ENCODE measurements at places on chromosomes 3 and 15.

DNA sequence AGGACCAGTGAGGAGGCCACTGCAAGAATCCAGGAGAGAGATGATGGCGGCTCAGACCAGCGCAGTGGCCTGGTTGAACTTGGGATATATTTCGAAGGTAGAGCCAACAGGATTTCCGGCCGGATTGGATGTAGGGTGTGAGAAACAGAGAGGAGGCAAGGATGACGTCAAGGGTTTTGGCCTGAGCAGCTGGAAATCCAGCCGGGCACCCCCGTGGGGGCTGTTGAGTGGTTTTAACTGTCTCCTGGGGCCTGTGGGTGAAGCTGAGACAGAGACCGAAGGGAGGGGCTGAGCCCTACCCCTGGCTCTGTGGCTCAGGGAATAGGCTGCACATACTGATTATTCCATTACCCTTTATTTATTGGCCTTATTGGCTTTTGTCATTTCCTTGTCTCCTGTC, 45.7 kb downstream of the EXOG start:
- DNase-seq: no peak

GRCh38 chr3:132661101-132661500, 972 bp downstream of the UBA5 start:
- DNase-seq: no peak

GRCh38 chr3:45571216-45571615, 23.3 kb upstream of the LIMD1 start:
- no peak for DNase-seq

- no peak for DNase-seq
These were observed 277.9 kb downstream of the MCTP2 start for GRCh38 chr15:94509259-94509658.

DNA sequence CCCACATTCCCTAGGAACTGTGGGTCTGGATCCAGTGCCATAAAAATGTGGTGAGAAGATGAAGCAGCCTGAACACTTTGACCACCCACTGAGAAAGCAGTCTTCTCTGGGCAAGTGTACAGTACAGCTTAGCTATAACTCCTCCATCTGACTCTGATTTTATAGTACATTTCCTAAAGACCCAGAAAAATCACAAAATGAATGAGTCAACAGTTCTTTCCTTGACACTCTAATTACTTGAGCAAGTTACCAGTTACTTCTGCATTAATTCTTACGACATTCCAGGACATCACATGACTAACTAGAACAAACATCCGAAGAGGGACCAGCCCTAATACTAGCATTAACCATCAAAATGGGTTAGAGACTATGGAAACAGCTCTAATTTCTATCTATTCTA, 148.1 kb upstream of the PEX5L start:
- no peak for DNase-seq

- DNase-seq: no peak
These were observed 30.6 kb downstream of the CTSH start for GRCh38 chr15:78914027-78914764.

DNA sequence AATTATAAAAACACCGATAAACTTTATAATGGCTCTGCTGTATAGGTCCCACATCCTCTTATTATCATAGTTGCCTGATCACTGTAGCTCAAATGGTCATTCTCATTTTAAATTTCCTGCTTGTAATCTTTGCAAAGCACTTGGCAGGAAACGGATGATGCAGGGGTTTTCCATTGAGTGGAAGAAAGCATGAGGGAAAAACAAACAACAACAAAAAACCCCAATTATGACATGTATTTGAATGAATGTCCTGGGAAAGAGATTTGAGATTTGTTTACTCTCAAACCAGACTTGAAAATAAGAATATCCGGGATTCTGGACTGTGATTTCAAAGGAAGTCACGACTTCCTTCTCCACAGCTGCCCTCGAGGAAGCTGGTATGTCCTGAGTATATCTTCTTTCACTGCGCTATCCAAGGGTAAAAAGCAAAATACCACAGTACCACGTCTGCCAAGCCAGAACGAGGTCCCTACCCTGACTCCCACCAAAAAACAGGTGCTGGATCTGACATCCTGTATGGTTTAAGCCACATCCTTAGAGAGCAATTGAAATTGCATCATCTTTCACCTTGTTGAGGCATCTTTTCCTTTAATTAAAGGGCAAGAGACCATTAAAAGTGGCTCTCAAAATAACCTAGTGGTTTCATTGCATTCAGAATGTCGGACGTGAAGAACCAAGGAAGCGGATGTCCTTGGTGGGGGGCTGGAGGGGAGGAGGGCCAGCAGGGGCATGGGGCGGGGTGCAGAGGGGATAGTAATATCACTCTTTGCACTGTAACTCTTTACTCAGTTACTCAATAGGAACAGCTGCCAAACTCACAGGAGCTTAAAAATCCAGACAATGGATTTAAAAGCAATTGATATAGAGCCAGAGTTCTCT, 13.5 kb upstream of the TIPIN start:
- DNase-seq: no peak

DNA sequence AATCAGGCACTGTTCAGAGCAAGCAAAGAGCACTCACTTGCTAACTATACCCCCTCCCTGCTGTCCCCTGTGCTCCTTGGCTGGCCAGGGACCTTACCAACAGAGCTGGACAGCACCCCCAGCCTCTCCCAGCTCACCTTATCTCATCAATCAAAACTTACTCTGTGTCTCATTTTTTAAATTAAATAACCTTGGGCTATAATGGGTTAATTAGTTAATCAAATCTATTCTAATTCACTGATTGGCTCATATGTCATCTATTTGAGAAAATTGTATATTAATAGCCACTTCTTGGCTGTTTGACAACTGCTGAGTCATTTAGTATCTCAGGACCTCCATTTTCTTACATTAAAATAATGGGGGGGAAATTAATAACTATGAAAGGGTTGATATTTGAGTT, 22.9 kb downstream of the IL5RA start:
- no peak for DNase-seq

DNA sequence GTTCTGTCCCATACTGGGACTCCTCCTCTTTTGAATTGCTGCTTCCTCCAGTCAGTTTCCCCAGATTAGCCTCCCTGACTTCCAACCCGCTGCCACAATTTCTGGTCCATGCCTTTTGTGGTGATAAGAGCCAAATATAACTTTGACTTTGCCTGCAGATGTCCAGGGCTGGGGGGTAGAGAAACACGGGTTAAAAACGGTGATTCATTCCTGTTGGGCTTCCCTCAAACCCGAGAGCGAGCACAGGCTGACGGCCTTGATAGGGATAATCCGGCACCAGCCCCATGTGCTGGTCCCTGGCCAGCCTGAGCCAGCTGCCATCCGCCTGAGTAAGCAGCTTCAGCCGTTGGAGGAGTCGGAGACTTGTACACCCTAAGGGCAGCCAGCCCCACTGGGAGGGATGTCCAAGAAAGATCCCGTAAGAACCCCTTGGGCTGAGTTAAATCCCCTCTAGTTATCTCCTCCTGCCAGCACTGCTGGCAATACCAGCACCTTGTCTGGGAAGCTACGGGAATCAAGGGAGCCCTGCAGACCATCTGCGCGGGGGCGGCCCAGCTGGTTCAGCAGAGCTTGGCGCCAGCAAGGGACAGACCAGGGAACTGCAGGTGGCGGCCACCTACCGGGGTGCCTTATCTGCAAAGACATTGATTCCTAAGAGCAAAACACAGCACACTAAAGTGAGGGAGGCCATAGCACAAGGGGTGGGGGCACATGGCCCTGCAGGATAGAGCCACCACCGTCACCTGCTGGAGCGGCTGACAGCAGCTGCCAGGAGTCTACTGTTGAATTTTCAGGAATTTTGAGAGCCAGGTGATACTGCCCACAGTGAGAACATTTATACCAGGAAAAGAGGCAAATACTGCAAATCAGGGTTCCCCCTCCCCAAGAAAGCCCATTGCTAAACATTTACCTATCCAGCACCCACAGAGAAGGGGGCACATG, 18.1 kb downstream of the CSPG4 start:
- DNase-seq: no peak

DNA sequence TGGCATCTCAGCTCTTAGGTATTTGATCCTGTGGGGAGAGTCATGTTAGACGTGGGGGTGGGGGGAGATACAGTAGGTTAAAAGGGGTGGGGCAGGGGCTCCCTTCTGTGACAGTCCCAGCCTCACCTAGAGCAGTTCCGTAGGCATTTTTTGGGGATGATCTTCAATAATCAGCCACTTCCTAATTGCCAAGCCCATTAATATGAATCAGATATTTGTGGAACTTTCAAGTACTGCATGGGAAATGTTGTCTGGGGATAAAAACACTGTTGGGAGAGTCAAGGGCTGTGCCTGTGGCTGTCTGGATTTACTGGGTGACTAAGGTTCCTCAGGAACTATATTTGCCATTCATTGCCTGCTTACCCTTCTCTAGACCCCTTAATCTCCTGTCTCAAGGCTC, 9.5 kb downstream of the C3orf52 start:
- DNase-seq: no peak

GRCh38 chr3:42600958-42601675, 631 bp downstream of the NKTR start:
- peak; percentile 55 for DNase-seq

DNA sequence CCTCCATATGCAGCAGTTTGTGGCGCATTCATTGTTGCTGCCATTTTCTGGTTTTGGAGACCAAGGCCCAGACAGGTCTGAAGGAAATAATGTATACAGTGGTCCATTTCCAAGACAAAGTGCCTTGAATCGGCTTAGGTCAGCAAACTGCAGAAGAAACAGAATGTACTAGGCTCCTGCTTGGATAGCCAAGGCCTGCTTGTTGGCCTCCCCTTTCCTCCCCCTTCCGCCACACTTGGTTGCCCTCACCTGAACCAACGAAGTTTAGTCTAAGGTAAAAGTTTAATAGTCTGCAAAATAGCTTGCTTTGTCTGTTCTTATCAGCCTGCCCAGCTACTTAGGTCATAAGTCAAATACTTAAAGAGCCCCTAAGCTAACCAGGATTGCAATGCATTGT, 12.0 kb upstream of the RTP3 start:
- no peak for DNase-seq

DNA sequence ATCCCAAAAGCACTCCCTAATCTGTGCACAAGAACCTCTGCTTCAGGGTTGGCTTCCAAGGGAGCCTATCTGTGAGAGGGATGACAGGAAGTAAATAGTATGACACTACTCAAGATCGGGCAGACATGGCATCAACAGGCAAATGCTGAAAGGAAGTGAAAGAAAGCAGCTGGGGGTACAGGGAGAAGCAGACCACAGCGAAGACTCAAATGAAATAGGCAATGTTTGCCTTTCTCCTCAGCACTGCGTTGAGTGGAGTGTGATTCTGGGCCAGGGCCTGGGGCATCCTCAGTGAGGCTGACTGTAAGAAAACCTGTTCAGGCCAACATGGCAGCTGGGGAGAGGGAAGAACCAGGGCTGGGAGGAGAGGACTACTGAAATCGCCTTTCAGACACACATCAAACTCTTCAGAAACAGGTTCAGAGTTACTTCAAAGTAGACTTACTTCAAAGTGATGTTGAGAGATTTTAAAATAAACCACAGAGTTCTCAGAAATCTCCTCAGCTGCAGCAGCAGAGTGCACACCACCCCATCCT, 96.6 kb downstream of the SLC9A9 start:
- no peak for DNase-seq

DNA sequence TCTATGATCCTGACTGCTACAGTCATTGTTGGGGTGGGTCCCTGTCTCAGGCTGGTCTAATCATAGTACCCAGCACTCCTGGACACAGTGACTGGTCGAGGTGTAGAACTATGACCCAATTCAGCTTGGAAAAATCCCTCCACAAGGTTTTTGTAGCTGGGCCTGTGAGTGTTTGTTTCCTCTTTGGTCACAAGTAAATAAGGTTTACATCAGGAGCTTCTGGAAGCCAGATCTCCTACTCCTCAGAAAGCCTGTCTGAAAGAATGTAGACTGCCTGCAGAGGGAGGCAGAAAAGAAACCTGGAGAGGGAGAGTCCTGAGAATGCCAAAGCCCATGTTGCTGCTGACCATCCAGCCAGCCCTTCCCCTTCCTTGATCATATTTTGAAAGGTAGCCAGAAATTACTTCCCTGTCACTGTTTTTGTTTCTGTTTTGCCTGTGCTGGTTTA, 123.2 kb downstream of the RAP2B start:
- no peak for DNase-seq

- no peak for DNase-seq
These were observed 8.3 kb upstream of the TMEM207 start for GRCh38 chr3:190458040-190458439.

GRCh38 chr3:30098653-30099455, 507.5 kb upstream of the TGFBR2 start:
- no peak for DNase-seq

GRCh38 chr3:51295625-51296024, 89.5 kb upstream of the MANF start:
- DNase-seq: no peak

Measured in stimulated activated CD4-positive, alpha-beta T cell treated with anti-CD3 and anti-CD28 coated beads, Interleukin-12 subunit alpha, Interleukin-12 subunit beta, amount 100 ng/mL, for 48 hours (primary cell).